Stimulated activated CD8-positive, alpha-beta memory T cell treated with anti-CD3 and anti-CD28 coated beads, Interleukin-4, amount 100 ng/mL, for 1 hour (primary cell): ENCODE measurements at places on chromosomes 11 and 22.
A peak's percentile ranks its signal among the peaks of the same experiment; 100 is the strongest.

DNA sequence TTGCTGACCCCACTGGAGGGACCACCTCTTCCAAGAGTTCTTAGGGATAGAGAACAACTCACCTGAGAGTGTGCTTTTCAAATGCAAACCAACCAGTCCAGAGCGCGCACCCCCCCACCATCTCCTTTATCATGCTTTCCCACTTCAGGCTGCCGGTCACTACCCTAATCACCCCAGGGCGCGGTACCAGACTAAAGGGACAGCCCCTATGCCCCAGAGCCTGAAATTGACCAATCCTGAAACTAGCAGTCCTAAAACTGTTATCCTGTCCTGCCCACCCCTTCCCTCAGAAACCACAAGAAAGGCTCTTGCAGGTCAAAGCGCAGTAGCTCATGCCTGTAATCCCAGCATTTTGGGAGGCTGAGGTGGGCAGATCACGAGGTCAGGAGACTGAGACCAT is 37.0 kb downstream of the NEAT1 start:
- no peak for DNase-seq

- DNase-seq, result no peak
Measured at GRCh38 chr11:64224891-64225607, 937 bp downstream of the TRPT1 start.

DNA sequence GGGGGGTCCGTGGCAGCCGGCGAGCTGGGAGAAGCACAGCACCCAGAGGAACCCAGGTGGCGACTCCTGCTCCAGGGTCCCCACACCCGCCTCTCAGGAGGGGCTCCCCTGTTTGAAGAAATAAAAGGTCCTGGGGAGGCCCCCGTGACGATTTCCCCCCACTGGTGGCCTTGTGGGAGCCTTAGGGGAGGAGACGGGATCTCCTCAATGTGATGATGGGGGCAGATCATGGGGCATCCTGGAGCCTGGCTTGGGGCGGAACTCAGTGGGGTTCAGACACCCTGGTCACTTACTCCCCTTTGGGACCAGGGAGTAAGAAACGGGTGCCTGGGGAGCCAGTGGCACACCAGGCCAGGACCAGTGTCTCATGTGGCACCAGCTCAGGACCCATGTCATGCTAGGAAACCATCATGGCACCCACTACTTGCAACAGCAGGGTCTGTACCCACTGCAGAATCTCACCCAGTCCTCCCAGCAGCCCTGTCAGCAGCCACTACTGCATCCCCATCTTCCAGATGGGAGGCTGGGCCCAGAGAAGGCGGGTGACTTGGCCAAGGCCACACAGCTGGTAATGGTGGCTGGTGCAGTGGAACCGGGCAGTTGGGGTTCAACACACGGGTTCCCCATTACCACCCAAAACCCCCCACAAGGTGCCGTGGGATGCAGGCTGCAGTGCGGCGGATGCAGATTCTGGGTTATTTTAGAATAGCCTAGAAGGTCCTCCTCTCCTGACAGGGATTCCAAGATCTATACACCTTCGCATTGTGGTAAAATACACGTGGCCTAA is 130.7 kb downstream of the CTTN start:
- no peak for DNase-seq

DNA sequence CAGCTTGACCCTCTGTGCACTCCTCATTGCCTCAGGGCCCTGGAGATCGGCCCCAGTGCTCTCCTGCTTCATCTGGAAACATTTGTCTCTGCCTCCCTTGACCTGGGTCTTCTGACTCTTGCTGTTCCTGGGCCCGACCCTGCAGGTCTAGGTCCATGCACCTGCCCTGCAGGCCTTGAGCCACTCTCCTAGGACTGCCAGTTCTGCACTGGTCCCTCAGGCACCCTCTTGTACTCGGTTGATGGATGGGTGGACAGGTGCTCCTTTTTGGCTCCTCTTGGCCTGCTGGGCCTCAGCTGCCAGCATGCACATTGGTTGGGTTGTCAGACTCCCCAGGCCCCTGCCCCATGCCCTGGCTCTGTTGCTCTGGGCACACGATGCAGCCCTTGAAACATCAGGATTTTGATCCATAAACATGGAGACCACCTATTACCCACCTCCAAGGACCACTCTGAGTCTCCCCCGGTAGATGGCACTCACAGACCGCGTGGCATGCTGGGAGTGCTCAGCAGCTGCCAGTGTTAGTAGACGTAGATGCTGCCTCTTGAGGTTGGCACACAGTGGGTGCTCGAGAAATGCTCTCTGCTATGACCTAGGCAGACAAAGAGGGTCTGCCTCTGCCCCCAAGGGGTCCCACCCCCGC is 20.2 kb upstream of the ACR start:
- no peak for DNase-seq

GRCh38 chr11:64743591-64744543 is at the start of gene RASGRP2:
Gene RASGRP2, minus strand, starts transcription at chr11:64744142. Its CDS starts 1,276 bp downstream, at chr11:64742866.
- peak; percentile 74 for DNase-seq

DNA sequence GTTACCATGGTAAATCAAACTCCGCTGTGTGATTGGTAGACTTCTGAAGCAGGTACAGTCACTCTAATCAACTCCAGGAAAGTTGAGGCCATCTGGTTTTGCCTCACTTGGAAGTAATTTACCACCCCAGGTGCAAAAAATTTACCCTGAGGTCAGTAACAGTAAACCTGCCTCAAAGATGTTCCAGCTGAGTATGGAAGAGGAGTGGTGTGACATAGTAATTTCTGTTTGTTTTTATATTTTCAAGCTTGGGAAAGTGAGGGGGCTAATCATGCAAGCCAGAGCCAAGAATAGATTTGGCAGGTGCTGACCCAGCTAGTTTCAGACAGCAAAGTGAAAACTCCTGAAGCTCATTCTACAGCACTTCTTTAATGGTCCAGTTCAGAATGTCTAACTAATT is 691.6 kb downstream of the NTM start:
- no peak for DNase-seq

DNA sequence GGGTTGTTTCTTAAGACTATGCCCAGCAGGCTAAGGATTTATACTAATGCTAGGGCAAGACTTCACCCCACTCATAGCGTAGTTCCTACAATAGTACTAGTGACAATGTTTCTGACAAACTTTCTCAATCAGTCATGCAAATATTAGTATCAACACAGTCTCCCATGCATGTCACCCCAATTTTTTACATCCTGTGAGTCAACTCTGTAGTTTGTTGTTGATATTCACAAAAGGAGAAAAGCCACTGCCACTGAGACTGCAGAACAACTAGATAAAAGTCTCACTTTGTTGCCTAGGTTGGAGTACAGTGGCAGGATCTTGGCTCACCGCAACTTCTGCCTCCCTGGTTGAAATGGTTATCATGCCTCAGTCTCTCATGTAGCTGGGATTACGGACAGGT is 155.2 kb downstream of the RBFOX2 start:
- no peak for DNase-seq

DNA sequence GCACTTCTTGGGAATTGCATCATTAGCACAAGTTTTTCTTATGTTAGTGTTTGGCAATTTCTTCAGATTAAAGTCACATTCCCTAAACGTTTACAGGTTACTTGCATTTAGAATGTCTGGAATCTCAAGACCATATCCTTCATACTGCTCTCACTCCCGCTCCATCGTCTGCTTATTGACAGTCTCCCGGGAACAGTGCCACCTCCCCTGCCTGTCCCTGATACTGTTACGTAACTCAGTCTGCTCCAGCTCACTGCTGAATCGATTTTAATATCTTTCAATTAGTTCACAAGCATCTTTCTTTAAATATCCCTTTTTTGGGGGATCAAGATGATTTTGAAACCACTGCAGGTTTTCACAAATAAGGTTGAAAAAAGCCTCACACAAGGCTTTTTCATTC is 48.2 kb downstream of the GLYATL2 start:
- DNase-seq, result no peak

DNA sequence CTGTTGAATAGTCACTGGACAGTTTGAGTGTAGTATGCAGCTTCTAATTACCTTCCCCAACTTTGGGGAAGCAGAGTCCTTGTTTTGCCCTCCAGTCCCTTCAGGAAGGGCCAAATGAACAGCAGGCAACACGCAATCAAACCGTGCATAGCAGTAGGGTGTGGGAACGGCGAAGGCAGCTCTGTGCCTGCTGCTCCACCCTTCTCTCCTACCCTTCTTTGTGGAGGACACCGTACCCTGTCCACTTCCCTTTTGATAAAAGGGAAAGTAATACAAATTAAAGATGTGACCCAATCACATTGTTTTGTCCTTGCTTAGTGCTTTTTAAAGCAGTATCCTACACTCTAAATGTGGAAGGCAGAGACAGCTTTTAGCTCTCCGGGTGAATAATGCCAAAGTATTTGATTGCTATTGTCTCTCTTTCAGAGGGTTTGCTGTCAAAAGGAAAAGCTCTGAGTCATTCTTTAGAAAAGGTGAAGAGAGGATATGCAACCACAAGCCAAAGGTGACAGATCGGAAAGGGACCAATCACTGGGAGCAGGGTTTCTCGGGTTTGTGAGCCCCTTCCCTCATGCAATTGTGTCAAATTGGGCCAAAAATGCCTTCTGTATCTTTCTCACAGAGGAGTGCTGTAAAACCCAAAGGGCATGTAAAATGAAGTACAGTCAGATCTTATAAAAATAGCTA is 407.3 kb upstream of the CCDC90B start:
- no peak for DNase-seq

GRCh38 chr11:88266919-88267318 is 70.6 kb downstream of the CTSC start:
- DNase-seq, result no peak

- DNase-seq, result peak; percentile 65
Measured at GRCh38 chr11:62593434-62594044, 2.2 kb upstream of the TUT1 start.

- no peak for DNase-seq
Measured at GRCh38 chr11:128764424-128765095, 70.7 kb downstream of the FLI1 start.

- DNase-seq, result no peak
Measured at GRCh38 chr11:1846453-1846932, 6.4 kb upstream of the LSP1 start.

DNA sequence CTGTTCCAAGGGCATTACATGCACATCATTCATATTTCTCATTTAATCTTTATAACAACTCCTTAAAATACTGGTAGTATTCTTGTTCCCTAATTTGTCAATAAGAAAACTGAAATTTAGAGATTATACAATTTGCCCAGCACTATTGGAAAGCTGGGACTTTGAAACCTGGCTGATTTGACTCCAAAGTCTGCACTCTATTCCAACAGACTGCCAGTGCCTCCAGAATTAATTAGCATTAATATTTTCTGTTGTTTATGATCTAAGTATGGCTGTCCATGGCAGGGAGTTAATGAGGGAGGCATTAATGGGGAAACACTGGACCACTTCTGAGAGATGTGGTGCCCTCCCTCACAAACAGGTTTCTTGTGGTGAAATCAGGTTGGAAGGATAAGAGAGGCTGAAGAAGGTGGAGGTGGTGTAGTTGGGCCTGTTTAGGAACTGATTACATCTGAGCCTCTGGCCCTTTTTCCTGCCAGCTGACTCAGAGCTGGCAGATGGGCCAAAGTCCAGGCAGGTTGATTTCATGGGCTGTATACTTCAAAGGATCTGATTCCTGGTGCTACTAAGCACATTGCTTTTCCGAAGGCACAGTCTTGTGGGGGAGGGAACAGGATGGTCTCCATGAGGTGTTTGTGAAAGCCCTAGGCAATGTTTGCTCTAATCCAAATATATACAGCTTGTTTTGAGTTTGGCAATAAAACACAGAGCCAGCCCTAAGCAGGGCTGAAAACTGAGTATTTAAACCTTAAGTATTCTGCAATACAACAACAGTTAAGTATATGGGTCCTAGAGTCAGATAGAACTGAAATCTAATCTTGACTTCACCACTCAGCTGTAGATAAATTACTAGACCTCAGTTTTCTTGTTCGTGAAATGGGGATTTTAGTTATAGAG is 21.0 kb upstream of the RAB30 start:
- no peak for DNase-seq

DNA sequence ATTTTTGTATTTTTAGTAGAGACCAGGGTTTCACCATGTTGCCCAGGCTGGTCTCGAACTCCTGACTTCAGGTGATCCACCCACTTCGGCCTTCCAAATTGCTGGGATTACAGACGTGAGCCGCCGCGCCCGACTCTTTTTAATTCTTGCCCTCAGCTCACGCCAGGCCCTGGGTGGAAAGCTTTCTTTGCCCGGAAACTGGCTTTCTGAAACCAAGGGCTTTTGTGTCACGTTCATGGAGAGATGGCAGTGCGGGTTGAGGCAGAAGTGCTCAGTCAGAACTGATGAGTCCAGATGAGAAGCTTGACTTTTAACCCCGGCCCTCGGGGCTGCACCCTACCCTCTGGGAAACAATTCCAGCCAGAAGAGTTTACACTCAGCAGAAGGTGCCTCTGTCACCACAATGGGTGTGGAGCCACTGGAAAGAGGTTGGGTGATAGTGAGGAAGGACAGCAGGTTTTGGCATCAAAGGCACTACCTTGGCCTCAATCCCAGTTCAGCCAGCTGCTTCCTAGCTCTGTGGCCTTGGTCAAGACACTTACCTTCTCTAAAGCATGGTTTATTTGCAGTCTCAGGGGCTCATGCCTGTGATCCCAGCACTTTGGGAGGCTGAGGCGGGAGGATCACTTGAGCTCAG is 890 bp upstream of the ARFGAP3 start:
- no peak for DNase-seq

DNA sequence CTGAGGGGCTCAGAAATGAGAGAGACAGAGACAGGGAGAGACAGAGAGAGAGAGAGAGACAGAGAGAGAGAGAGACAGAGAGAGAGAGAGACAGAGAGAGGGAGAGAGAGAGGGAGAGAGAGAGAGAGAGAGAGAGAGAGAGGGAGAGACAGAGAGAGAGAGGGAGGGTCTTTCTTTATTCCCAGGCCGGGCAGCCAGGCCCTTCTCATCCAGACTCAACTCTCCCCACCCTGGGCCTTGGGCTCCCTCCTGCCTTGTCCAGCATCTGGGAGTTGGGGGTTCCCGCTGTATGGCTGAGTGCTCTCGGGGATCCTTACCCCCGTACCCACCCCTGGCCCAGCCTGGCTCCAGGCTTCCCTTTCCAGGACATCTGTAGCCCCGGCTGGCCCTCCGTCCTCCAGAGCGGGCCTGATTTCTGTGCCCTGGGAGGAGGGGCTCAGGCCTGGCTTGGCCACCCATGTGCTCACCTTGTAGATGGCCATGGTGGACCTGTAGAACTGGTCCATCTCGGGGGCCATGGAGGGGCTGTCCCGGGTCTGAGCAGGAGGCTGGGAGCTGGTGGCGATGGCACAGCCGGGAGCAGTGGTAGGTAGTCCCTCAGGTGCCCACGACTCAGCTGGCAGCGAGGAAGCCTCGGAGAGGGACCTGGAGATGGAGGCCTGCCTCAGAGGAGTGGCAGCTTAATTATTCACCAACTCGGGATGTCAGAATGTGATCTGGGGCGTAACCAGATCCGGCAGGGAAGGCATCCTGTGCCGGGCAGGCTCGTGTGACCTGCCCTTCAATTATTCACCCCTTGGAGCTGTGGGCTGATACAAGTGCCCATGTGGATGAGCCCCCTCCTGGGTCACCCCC is at the start of gene BAIAP2L2:
Gene BAIAP2L2 (minus strand): TSS at position 677 of the 855 bp plus-strand sequence. CDS start 159 bp downstream, at position 518.
- no peak for DNase-seq

DNA sequence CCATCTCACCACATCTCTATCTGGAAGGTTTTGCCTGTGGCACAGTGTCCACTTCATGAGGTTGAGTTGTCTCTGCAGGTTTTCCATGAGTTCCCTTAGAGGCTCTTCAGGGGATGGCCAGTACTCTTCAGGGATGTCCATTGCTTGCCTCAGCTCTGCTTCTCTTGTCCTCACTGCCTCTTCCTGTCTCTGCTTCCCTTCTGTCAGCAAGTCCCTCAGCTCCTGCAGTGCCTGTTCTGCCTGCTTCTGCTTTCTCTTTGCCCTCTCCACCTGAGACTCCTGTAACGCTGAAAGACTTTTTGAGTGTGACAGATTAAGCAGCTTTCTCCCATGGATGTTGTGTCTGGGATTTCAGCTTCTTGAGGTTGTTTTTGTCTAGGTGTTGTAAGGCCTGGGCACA is 38.2 kb upstream of the MRPL17 start:
- no peak for DNase-seq
